ENCODE measurements at places on chromosomes 6 and 20.

GRCh38 chr20:18645851-18646250 is 58.0 kb downstream of the DTD1 start:
- DNase-seq = no peak

GRCh38 chr6:101543796-101544195 is 150.3 kb downstream of the GRIK2 start:
- no peak for DNase-seq

GRCh38 chr6:110560239-110561007 is 84.0 kb upstream of the SLC22A16 start:
- DNase-seq = no peak

DNA sequence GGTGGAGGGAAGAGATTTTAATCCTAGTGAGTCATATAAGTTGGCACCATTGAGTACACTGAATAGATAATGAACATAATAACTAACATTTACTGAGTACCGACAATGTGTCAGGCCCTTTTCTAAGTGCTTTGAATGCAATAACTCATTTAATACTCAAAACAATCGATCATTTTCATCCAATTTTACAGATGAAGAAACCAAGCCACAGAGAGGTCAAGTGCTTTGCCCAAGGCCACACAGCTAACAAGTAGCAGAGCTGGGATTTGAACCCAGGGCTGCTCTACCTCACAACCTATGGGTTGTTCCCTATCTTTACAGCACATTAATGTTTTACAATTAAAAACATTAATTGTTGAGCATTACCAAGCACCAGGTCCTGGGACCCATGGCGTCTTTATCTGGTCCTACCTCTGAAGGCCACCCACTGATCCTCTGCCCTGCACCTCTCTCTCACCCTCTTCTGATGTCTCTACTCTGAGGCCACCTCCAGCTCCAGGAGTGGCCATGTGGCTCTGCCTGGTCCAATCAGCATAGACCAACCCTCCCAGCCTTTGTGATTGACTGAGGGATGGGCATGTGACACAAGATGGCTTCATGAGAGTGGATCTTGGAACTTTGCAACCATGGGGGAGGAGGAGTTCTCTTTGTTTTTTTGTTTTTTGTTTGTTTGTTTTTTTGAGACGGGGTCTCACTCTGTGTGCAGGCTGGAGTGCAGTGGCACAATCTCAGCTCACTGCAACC is 83.9 kb downstream of the KCNB1 start:
- no peak for DNase-seq

DNA sequence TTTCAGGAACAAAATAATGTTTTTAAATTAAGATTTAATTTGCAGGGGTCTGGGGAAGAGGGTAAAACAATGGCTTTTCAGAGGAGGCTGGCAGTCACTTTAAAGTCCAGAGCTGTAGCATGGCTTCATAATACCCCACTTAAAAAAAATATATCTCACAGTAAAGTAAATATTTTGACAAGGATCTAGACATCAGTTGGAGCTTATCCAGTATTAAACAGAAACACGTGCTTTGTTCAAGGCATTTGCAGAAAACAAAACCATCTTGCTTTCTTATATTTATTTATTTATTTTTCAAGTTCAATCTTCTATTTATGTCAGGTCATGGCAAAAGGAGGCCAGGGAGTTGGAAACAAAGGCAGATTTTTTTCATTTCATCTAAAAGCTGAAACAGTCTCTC is 53.3 kb upstream of the PRL start:
- no peak for DNase-seq

GRCh38 chr6:31190488-31190887 is 20.0 kb upstream of the POU5F1 start:
- DNase-seq = no peak

- peak; percentile 32 for DNase-seq
Measured at GRCh38 chr20:2244993-2245392, 50.8 kb upstream of the TGM3 start.

GRCh38 chr20:34712525-34713192 is 8.5 kb downstream of the TP53INP2 start:
- no peak for DNase-seq

DNA sequence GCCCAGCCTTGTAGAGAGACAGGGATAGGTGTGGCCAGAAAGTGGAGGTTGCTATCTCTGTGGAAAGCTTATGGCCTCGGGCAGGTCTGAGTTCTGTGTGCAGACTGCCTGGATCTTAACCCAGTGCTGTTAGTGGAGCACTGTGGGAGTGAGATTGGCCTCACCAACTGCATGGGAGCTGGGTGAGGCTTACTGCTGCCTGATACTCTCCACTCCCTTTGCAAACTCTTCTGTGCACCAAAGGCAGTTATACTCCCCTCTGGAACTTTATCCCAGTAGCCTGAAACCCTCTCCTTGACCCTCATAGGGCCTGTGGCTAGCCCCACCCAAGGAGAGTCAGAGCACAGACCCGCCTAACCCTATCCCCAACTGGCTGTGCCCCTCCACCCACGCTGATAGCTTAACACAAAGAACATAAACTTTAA is 41.4 kb upstream of the PKIB start:
- DNase-seq = no peak

DNA sequence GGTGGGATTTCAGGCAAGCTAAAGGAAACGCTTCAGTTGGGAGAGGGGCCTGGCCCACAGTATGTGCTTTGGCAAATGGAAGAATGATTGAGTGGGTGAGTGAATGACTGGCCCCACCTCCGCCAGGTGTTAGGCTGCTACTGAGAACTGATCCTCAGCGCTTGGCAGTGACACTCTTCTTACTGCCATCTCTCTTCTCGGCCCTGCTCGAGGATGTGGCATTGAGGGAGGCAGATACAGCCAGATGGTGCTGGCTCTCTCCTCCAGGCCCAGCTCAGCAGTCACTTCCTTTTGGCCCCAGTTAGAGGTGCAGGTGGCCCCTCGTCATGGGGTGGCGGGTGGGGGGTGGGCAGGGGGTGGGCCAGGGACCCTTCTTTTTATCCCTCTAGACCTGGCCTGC is 38.9 kb upstream of the KCNK5 start:
- no peak for DNase-seq

GRCh38 chr20:20744170-20744725 is 31.8 kb upstream of the RALGAPA2 start:
- no peak for DNase-seq

GRCh38 chr20:19807946-19808330 is 49.9 kb downstream of the RIN2 start:
- no peak for DNase-seq

DNA sequence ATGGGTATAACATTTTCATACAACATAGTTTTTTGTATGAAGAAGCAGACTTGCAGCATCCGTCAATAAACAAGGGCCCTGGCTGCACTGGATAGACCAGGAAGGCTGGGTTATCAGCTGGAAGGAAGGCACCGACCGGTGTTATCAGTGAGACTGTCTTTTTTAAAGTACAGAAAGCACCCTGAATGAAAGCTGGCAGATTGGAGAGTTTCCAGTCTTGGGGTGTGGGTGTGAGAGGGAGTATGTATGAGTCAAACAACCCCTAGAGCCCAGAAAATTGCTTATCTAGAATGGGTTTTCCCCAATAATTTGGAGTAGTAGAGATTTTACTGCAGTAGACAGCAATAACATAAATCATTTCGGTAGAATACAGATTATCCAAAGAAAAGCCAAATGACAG is 42.4 kb downstream of the TXLNB start:
- no peak for DNase-seq

- no peak for DNase-seq
Measured at GRCh38 chr6:157628463-157628862, 194.6 kb upstream of the SNX9 start.

DNA sequence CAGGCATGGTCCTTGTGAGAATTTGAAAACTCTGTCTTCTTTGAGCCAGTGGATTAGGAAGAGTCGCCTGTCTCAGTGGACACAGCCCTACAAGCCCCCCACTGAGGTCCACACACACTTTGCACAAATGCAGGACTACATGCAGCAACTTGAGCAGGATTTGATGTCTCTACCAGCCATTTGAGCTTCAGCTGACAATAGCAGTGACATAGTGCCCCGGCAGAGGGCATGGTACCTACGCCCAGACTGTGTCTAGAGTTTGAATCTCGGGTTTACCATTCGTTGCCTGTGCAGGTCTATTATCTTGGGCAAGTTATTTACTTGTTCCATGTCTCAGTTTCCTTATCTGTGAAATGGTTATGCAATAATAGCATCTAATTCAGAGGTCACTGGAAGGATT is 580.1 kb downstream of the TFAP2B start:
- DNase-seq = no peak

DNA sequence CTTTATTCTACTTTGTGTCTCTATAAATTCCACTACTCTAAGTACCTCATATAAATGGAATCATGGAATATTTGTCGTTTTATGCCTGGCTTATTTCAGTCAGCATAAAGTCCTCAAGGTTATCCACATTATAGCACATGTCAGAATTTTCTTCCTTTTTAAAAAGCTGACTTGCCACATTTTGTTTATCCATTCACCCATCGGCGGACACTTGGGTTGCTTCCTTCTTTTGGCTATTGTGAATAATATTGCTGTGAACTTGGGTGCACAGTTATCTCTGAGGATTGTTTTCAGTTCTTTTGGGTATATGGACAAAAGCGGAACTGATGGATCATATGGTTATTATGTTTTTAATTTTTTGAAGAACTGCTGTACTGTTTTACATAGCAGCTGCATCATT is 39.1 kb upstream of the ME1 start:
- no peak for DNase-seq

GRCh38 chr20:3890398-3890751 is 1.2 kb downstream of the PANK2 start:
- DNase-seq = peak; percentile 31

- no peak for DNase-seq
Measured at GRCh38 chr6:15956205-15957106, 172.4 kb upstream of the MYLIP start.
